D341Med (cell line): ENCODE measurements at places on chromosomes 2 and 18.

- DNase-seq: no peak
Observed at GRCh38 chr2:46891956-46892553, 23.6 kb downstream of the MCFD2 start.

DNA sequence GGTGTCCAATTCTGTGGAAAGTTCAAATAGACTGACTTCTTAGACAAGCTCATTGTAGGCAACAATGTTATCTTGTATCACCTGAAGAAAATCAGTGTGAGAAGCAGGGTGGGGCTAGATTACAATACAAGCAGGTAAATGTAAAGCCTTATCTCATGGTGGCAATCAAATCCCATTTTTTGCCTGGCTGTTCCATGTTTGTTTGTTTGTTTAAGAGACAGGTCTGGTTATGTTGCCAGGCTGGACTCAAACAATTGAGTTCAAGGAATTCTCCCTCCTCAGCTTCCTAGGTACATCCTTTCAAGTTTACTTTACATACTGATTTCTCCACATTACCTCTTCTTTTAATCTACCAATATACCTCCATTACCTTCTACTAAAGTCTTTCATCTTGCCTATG lies 464.6 kb downstream of the LRP1B start:
- DNase-seq: no peak

- no peak for DNase-seq
Observed at GRCh38 chr18:65227970-65228369, 522.8 kb upstream of the CDH7 start.

DNA sequence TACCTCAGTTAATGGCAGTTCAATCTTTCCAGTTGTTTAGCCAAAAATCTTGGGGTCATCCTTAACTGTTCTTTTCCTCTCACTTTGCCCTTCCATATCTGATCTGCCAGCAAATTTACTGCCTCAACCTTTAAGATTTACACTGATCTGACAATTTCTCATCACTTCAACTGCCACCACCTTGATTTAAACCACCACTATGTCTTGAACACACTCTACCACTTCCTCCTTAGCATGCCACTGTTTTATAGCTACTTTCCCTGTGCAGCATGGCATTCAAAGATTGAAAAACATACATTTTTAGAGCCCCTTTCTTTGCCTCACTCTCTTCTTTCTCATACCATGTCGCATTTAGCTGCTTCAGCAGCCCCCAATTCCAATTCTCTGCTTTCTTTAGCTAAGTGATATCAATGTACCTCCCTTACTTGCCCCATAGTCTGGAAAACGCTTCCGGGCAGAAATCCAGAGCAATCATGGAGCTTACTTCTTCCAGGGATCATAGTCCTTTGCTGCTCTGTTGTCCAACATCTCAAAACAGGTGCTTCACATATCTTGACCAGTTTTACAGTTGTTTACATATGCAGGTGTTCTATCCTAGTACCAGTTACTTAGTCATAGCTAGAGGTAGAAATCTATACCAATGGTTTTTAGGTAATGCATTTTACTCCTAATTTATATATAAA lies 10.9 kb downstream of the PGAP1 start:
- DNase-seq: no peak

- DNase-seq: no peak
Observed at GRCh38 chr2:200735061-200735460, 76.6 kb upstream of the BZW1 start.

DNA sequence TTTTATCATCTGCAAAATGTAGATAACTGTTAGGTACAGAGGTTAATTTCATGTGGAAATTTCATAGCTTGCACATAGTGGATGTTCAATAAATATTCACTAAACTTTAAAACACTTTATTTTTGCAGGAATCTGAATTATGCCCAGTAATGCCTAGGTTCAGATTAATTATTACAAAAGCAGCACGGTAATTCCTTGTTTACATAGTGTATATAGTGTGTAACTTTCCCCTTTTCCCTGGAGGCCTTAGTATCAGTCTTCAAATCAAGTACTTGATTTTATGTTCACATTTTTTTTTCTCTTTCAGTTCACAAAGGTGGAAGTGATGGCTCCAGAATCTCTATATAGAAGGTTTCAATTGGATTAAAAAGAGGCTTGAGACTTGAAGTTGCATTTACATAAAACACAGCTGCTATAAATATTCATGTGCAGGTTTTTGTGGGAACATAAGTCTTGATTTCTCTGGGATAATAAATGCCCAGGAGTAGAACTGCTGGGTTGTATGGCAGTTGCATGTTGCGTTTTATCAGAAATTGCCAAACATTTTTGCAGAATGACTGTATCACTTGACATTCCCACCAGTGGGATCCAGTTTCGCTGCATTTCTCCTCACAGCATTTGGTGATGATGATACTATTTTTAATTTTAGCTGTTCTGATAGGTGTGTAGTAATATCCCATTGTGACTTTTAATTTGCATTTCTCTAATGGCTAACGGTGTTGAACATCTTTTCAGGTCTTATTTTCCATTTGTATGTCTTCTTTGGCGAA lies 27.6 kb upstream of the LGALSL start:
- no peak for DNase-seq

DNA sequence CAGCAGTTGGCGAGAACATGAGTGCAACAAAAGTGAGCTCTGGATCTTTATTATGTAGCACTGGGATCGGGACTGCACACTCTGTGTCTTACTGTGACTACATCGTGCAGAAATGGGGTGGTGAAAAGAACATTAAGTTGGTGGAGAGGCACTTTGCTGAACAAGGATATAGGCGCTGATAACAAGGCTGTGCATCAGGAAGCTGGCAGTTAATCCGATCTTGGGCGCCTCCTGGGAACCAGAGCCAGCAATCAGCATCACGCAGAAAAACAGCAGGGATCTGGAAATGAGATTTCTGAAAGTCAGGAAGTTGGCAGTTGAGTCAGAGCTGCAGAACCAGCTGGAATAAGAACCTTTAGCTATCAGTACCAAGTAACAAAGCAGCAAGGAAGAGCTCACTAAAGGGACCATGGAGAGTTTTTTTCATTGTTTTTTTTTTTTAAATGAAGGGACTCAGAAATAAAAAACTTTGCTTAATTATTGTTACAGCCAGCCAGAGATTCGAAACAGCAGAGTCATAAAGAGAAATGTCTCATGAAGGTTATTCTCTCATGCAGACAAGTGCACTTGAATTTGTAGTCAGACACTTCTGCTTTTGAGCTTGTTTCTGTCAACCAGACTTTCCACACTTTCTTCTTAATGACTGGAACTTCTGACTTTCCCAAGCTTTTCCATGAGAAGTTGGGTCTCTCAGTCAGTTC lies 22.8 kb upstream of the MYO3B start:
- DNase-seq: peak; percentile 72

GRCh38 chr2:26542676-26543505 lies 65.0 kb upstream of the OTOF start:
- no peak for DNase-seq

DNA sequence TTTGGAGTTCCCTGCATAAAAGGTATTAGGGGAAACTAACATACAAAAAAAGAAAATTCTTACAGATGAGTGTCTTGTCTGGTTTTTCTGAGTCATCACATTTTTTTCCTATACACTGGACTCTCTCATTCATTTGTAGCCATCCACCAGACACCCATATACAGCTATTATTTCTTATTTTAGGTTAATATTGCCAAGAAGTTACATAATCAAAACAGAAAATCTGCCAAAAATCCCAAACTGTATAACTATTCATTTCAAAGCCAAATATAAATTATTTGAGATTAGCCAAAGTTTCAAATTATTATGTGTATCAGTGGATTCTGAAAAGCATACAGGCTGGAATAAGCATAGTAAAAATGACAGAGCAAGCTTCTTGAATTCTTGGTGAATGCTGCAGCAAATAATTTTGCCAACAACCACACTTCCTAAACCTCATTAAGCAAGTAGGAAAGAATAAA lies 191.2 kb downstream of the NCKAP5 start:
- no peak for DNase-seq

GRCh38 chr2:219687882-219688559 lies 60.6 kb downstream of the SLC4A3 start:
- no peak for DNase-seq

DNA sequence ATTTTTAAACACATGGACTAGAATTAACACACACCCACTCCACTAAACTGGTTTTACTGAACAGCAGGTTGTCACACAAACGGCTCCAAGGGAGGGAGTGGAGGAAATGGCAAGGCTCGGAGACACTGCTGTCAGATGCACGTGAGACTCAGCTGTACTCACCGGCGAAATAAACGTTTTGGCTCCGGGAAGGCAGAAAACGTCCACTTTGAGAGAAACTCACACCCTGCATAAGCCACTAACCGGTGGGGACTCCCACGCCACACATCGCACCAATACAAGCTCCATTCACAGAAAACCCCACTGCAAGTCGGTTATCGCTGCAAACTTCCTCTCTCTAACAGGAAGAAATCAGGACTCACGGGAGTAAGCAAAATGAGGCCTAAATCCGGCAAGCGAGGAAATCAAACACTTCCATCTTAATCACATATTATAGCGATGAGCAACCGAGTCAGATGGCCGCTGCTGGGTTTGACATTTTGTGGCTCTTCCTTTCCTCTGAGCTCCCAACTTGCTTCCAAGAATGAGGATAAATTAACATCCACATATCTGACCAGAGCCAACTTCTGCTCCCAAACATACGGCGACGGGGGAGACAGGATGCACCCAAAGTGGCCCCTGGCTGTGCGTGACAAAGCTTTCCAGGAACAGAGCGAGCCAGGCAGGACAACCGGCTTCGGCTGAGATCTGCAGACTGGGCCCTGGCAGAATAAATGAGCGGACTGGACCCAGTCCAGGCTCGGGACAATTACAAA lies 63.5 kb downstream of the HDAC4 start:
- DNase-seq: no peak

GRCh38 chr2:235195921-235196320 lies 244.1 kb downstream of the SH3BP4 start:
- no peak for DNase-seq

GRCh38 chr2:240139666-240140393 lies 628 bp downstream of the OTOS start:
- no peak for DNase-seq

GRCh38 chr2:44807201-44808025 lies 134.1 kb upstream of the SIX3 start:
- no peak for DNase-seq

GRCh38 chr18:61635901-61636528 lies 256.8 kb downstream of the RNF152 start:
- peak; percentile 80 for DNase-seq

DNA sequence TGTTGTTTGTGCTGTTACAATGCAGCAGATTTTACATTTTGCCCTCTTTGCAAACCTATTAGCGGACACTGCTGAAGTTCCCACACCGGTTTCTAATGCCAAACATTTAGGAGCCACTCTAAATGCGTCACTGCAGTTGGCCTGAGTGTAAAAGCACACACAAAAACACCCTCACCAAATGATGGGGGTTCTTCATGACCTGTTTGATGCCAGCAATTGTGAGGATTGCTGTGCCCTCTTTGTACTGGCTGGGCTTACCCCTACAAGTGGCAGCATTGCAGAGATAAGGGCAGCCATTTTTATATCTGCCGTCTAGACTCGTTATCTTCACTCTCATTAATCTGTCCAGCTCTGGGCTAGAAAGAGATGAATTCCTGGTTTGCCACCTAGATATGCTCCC lies 85.3 kb downstream of the NRP2 start:
- DNase-seq: no peak

DNA sequence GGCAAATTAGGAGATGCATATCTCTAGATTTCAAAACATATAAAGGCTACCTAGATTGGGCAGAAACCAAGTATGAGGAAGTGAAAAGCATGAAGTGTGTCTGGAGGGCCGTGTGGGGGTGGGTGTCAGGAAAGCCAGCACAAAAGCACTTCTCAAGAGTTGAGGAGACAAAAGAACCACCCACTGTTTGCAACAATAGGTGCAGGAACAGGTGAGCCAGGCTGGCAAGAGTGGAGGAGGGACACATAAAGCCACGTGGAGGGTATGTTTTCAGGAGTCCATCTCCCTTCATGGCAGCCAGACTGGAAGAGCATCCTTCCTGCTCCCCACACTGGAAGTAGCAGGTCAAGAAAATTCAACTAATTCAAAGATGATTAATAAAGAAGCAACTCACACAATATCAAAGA lies 96.4 kb downstream of the CERS6 start:
- DNase-seq: no peak

GRCh38 chr18:44823286-44823685 lies 142.6 kb downstream of the SETBP1 start:
- no peak for DNase-seq

GRCh38 chr2:60275958-60276357 lies 277.5 kb downstream of the BCL11A start:
- DNase-seq: no peak

GRCh38 chr18:48954886-48955819 lies 4.4 kb upstream of the SMAD7 start:
- no peak for DNase-seq

- DNase-seq: no peak
Observed at GRCh38 chr2:157194844-157195243, 62.7 kb upstream of the GALNT5 start.

DNA sequence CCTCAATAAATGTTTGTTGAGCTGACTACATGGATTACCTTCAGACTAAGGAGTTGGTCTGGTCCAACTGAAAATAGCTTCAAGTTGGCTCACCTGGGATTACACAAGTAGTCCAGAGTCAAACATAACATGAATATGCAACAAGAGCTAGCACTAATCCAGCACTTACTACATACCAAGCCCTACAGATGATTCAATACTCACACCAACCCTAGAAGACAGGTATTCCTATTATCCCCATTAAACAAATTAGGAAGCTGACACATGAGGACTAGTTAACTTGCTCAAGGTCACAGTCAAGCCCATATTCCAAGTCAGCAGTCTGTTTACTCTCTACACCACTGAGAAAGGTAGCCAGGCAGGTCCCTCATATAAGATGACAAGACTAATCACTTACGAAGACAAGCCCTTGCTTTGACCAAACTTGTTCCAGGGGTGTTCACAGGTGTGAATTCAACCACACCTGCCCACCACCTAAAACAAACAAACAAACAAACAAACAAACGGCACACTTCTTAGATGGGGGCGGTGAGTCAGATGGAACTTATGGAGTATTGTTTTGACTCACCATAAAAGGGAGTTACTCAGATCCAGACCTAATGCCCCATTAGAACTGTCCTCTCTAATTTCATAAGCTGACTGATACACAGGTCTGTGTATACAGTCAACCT lies 29.1 kb downstream of the TMEM131 start:
- no peak for DNase-seq

GRCh38 chr2:233407771-233408181 lies 53.5 kb downstream of the DGKD start:
- DNase-seq: no peak

GRCh38 chr2:54510916-54511315 lies 54.8 kb downstream of the SPTBN1 start:
- no peak for DNase-seq

- DNase-seq: no peak
Observed at GRCh38 chr2:21415234-21415633, 291.5 kb downstream of the TDRD15 start.

DNA sequence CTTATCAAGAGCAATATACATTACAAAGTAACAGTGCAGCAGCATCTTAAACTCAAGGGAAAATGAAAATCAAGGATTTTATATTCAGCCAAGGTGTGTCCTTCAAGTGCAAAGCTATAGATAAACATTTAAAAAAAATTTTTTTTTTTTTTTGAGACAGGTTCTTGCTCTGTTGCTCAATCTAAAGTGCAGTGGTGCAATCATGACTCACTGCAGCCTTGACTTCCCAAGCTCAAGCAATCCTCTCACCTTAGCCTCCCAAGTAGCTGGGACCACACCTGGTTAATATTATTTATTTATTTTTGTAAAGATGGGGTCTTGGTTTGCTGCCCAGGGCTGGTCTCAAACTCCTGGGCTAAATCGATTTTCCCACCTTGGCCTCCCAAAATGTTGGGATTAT lies 9.0 kb downstream of the CDKL4 start:
- no peak for DNase-seq

- no peak for DNase-seq
Observed at GRCh38 chr2:96907115-96908041, 37.5 kb upstream of the SEMA4C start.
